Thymus (tissue), 14 donors: ENCODE measurements at places on chromosomes 13 and 19.

- DNase-seq: no peak
Measured at GRCh38 chr13:80605716-80606115, 264.8 kb upstream of the SPRY2 start.

DNA sequence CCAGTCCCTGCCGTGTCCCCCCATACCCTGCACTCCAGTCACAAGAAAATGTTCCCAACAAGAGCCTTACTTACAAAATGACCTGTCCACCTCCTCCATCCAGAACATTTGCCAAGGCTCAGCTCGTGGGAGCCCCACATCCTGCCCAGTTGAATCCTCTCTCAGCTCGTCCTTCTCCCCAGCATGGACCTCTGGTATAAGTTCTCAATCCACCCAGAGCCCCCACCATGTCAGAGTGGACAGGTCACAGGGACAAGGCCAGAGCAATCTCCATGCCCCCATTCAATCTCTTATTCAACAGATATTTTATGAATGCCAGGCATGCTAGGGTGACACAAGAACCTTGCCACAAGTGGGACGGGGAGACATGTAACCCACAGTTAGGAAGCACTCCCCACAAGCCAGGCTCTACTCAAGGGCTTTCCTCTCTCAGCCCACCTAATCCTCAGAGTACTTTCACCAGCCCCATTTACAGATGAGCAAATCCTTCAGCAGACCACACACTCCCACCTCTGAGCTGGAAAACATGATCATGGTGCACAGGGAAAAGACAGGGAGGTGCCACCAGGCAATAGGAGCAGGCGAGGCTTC is 15.1 kb downstream of the DEDD2 start:
- DNase-seq: no peak

GRCh38 chr19:33316541-33317264 is 14.4 kb upstream of the CEBPA start:
- DNase-seq: no peak

- peak; percentile 2 for DNase-seq
Measured at GRCh38 chr19:53394522-53394973, 401 bp upstream of the ZNF765 start.

- DNase-seq: no peak
Measured at GRCh38 chr19:19955208-19955607, 54.5 kb downstream of the ZNF93 start.

- DNase-seq: no peak
Measured at GRCh38 chr13:30113983-30114570, 193.3 kb downstream of the KATNAL1 start.

GRCh38 chr13:111908361-111908760 is 158.6 kb upstream of the SOX1 start:
- no peak for DNase-seq

DNA sequence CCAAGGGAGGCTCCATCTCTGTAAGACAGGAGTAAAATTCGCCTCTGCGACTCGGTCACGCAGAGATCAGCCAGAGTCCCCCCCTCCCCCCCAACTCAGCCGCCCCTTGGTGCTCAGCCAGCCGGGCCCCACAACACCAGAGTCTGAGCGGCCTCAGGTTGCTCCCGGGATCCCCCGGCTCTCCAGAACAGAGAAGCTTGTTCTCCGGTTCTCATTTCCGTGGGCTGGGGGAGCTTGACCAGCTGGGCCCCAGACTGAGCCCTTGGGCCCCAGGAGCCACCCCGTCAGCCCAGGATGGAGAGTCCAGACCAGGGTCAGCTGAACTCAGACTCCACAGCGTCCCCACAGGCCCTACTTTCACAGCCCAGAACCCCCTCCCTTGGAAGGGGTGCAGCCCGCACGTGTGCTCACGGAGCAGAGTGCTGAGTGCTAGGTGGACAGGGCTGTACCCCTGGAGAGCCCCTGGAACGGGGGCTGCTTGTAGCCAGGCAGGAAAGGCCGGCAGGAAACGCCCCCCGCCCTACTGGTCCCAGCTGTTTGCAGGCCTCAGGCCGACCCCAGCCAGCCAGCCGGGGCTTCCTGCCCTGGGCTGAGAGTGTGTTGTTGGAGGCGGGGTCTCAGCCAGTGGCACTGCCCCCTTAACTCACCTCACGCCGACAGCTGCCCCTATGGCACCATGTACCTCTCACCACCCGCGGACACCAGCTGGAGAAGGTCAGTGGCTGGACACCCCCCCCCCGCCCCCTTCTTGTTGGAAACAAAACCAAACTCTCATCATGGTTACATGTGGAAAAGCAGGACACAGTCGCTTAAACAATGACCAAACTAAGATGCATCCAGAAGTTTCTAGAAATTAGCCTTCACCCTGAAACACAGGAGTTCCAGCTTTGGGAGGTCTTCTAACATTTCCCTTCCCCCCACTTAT is 44.4 kb downstream of the COMP start:
- no peak for DNase-seq

DNA sequence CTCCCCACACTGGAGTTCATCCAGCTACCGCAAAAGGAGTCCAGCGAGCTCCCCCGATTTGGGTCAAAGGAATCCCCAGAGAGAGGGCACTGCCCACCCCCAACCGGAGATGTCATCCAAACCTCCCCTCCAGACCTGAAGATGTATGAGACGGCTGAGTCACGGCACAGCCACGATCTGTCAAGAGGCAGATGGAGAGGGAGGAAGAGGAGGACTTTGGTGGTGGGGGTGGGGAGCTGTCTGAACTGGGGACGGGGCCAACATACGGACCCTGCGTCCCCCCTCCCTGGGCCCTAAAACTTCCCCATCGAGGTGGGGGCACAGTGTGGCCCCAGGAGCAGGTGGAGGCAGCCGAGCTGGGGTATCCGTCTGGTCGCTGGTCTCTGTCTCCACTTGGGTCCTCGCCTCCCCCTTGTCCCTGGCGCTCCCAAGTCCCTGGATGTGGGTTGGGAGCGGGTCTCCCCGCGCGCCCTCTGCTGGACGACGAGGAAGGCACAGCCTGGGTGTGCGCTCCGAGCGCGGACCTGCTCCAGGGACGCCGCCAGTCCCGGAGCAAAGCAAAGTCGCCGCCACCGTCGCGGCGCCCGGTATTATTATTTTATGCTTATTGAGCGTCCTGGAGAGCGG is 3.8 kb downstream of the PDE4A start:
- peak; percentile 69 for DNase-seq

GRCh38 chr19:38455031-38455430 is 21.5 kb downstream of the RYR1 start:
- DNase-seq: no peak
